Hematopoietic multipotent progenitor cell treated with erythropoietin and hydrocortisone succinate and interleukin-3 and kit ligand, for 17 days (in vitro differentiated cells): ENCODE measurements at places on chromosomes 4 and X.
A peak's percentile ranks its signal among the peaks of the same experiment; 100 is the strongest.

DNA sequence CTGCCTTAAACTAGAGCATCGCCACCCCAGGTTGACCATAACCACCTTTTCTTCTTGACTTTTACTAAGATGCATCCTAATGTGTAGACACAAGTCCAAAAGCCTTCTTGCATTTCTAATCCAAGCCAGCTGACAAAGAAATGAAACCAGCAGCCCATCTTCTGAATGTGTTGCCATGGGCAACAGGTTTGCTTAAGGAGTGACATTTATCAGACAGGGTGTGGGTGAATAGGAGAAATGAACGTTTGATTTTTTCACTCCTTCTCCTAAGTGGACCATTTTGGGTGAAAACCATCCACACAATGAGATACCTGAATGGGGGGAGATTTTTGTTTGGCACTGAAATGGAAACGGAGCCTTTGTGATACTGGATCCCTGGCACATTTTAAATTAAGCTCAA is 72.7 kb upstream of the C4orf50 start:
- no peak for DNase-seq

- DNase-seq, result no peak
Measured at GRCh38 chr4:184114431-184114830, 103.2 kb downstream of the ENPP6 start.

- no peak for DNase-seq
Measured at GRCh38 chr4:85005865-85006377, 39.4 kb upstream of the WDFY3 start.

DNA sequence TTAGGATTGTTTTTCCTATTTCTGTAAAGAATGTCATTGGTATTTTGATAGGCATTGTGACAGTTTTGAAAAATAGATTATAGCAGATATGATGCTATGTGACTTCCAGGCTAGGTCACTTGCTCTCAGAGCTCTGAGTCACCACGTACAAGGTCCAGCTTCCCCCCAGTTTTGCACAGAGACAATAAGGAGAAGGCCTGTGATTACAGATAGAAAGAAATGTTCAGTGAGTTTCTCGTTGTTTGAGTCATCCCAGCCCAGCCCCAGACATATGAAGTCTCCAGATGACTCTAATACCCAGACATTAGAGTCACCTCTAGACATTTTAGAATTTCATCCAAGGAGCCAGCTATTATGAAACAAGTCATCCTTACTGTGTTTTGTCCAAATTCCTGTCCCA is 57.2 kb downstream of the MFAP3L start:
- no peak for DNase-seq

DNA sequence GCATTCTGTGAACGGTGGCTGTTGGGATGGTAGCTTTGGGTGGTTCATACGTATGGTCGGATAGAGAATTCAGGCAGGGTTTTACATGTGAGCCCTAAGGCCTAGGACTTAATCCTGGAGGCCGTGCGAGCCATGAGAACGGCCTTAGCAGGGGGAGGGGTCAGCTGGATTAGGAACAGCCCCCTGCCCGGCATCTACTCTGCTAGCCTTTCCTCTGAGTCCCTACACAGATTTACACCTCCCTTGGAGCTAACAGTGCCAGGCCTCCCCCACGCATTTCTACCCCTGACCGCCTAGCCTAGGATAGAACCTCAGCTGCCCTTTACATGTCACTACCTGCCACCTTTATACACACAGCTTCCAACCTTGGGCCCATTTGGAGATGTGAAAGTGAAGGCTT is 7.1 kb downstream of the PRAF2 start:
- no peak for DNase-seq

DNA sequence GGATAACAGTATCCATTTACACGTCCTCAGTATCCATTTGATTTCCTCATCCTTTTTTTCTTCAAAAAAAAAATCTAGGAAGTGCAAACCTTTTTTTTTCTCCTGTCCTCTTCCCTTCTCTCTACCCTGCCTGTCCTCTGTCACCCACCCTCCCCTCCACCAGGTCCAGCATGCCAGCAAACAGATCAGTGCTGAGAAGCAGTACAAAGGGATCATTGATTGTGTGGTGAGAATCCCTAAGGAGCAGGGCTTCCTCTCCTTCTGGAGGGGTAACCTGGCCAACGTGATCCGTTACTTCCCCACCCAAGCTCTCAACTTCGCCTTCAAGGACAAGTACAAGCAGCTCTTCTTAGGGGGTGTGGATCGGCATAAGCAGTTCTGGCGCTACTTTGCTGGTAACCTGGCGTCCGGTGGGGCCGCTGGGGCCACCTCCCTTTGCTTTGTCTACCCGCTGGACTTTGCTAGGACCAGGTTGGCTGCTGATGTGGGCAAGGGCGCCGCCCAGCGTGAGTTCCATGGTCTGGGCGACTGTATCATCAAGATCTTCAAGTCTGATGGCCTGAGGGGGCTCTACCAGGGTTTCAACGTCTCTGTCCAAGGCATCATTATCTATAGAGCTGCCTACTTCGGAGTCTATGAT is 1.7 kb downstream of the SLC25A4 start:
- DNase-seq, result no peak

GRCh38 chrX:38260231-38260630 is 39.6 kb upstream of the SRPX start:
- DNase-seq, result peak; percentile 4

DNA sequence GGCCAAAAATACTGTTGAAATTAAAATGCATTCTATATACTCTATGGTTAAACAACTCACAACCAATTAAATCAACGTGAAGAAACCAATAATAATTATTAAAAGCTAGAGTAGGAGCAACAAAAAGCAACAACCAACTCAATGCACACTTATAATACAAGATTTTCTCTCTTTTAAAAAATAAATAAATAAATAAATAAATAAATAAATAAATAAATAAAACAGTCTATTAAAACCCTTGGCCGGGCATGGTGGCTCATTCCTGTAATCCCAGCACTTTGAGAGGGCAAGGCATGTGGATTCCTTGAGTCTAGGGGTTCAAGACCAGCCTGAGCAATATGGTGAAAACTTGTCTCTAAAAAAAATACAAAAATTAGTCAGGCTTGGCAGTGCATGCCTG is 62.7 kb downstream of the ENOX2 start:
- DNase-seq, result no peak

- no peak for DNase-seq
Measured at GRCh38 chr4:32589853-32590252, 1869.7 kb downstream of the PCDH7 start.

DNA sequence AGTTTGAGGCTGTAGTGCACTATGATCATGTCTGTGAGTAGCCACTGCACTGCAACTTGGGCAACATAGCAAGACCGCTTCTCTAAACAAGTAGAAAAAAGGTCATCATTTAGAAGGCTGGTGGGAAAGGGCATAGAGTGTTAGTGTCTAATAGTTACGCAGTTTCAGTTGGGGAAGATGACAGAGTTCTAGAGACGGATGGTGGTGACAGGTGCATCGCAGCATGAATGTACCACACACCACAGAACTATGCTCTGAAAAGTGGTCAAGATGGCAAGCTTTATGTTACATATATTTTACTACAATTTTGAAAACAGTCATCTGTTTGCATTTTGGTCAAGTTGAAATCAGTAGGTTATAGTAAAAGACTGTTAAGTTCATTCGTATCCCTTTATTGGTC is 23.7 kb upstream of the CLDN34 start:
- DNase-seq, result no peak

DNA sequence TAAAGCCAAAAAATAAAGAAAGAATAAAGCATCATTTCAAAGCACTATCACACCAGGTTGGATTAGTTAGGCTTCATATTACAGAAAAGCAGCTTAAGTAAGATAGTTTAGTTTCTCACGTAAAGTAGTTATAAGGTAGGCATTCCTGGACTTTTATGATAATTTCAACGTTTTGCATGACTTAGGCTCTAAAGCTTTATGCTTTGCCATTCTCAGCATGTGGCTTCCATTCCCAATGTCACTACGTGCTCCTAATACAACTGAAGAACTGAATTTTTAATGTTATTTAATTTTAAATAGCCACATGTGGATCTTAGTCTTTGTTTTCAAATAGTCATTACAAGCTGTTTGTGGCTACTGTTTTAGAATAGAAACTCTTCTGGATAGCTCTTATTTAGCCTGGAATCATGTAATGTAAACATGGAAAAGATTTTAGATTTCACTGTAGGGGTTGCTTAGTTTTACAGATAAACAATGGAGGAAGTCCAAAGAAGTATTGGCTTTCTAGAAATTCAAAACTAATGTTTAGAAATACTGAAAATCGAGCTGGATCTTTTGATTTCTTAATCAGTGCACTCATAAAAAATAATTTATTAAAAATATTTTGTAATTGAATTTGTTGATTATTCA is 710.0 kb downstream of the IL1RAPL1 start:
- no peak for DNase-seq

DNA sequence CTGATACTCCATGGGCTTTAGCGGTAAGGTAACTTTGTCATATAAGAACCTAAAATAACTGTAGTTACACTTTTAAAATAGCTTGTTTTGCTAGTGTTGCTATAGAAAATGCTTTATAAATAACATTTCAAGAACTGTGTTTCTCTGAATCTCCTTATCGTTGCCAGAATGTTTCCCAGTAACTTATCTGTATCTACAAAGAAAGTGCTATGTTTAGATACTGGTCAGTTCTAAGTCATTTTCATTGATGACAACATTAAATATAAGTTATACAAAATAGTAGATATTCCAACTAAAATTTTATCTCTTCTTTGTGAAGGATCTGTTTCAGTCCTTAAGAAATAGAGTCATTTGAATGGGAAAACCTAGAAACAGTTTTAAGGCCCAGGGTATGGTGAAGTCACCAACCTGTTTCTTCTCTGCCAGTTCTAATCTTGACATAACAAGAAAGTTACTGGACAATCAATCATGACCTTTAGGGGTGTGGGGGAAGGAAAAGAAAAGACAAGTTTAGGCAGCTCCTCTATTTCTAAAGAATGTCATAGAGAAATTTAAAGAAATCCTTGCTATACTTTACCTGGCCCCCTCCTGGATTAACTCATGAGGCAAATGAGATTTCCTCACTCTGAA is 425.9 kb downstream of the RPA4 start:
- no peak for DNase-seq

DNA sequence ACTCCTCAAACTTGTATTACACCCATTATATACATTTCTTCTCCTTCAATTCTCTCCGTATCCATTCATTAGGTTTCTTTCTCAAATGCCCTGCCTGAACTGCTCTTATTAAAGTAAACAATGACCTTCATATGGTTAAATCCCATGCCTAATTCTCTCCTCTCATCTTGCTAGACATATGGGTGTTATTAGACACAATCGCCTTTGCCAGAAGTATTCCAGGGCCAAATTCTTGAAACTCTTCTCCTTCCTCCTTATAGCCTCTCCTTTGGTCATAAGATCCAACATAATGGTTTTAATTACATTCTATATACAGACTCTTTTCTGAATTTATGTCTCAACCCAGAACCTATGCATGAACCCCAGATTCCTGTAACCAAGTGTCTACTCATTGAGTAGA is 4.8 kb downstream of the ANXA10 start:
- DNase-seq, result no peak

GRCh38 chrX:109624641-109625616 is at the start of gene KCNE5:
KCNE5 (minus strand) TSS chrX:109625172; CDS start chrX:109625020, 152 bp downstream.
- no peak for DNase-seq

GRCh38 chr4:57151481-57151880 is 41.3 kb upstream of the IGFBP7 start:
- DNase-seq, result no peak

GRCh38 chr4:126338548-126338947 is 1023.8 kb downstream of the FAT4 start:
- DNase-seq, result no peak

DNA sequence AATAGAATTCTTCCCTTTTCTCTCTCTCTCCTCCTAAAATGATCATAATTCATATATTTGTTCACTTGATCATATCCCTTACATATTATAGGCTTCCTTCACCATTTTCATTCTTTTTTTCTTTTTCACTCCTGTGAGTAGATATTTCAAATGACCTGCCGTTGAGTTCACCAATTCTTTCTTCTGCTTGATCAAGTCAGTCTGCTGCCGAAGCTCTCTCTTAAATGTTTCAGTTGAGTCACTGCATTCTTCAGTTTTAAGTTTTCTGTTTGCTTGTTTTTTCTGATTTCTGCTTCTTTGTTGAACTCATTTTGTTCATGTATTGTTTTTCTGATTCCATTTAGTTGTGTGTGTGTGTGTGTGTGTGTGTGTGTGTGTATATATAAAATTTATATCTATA is 354.3 kb downstream of the GPAT3 start:
- DNase-seq, result no peak

DNA sequence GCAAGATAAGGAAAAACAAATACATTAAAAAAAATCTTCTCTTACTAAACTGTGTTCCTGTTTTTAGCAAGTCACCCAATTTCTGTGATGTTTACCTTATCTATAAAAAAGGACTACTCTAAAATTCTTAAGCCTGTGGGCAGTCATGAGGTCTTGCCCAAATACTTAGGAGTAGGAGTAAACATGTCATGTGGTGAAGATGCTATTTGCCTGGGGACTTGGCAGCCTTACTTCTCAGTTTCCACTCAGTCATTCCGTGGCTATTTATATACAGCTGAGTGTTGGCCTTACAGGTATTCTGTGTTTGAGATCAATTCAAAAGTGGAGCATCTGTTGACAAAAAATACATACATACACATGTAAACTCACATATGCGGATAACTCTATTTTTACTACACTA is 89.9 kb upstream of the TLR2 start:
- peak; percentile 30 for DNase-seq

DNA sequence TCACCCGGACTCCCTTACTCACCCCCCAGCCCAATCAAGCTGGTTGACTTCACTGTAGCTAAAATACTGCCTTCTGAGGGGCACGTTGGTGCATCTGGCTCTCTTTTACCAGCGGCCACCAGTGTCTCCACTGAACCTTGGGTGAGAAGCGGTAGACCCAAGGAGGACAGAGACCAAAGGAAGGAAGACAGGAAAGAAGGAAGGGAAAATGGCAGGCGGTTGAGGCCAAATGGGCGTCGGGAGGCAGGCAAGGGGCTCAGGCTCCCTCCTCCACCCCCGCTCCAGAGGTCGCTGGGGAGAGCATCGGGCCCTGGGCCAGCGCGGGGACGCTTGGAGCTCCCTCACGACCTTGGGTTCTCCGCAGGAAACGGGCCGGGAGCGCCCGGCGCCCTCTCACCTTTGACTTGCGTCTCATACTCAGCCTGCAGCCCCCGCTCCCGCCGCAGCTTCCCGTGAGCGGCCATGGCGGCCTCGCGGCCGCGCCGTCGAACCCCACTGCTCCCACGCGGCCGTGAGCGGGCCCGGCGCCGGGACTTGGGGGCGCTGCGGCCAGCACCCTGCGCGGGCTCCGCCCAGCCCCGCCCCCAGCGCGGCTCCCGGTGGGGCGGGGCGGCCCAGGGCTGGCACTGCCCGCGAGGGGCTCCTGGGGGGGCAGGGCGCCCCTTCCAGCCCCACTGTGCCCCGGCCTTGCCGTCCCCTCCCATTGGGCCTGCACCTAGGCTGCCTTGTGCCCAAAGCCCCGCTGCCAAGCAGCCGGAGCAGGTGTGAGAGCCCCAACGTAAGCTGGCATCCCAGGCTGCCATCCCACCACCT is at the start of gene ARHGAP4:
Gene ARHGAP4 (minus strand): TSS at position 526 of the 813 bp plus-strand sequence. CDS start 62 bp downstream, at position 464.
- DNase-seq, result peak; percentile 23

GRCh38 chr4:93319041-93319440 is 509.5 kb upstream of the ATOH1 start:
- no peak for DNase-seq
